ENCODE measurements at places on chromosomes 1 and 21.

DNA sequence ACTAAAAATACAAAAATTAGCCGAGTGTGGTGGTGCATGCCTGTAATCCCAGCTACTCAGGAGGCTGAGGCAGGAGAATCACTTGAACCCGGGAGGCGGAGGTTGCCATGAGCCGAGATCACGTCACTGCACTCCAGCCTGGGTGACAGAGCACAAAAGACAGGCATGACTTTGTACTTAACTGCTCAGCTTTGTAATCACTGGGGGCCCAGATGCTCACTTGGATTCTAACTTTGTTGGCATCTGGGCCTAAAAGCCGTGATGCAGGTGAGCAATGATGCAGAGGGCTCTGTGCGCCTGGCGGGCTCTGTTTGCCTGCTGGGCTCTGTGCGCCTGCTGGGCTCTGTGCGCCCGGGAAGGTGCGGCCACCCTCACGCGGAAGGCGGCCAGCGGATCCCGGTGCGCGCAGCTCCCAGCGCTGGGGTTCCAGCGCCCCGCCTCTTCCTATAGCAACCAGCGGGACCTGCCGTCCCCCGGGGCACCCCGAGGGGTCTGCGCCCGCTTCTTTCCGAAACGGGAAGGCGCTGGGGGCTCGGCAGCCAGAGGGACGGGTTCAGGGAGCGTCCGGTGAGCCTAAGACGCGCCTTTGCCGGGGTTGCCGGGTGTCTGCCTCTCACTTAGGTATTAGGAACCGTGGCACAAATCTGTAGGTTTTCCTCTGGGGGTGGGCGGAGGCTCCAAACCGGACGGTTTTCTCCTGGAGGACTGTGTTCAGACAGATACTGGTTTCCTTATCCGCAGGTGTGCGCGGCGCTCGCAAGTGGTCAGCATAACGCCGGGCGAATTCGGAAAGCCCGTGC is 31.7 kb downstream of the PRMT2 start:
- no peak for DNase-seq

- DNase-seq, result no peak
Observed at GRCh38 chr1:37673920-37674319, 18.4 kb upstream of the CDCA8 start.

- DNase-seq, result no peak
Observed at GRCh38 chr1:183236158-183236725, 50.2 kb downstream of the LAMC2 start.

- DNase-seq, result no peak
Observed at GRCh38 chr1:175191659-175192058, 917 bp downstream of the KIAA0040 start.

DNA sequence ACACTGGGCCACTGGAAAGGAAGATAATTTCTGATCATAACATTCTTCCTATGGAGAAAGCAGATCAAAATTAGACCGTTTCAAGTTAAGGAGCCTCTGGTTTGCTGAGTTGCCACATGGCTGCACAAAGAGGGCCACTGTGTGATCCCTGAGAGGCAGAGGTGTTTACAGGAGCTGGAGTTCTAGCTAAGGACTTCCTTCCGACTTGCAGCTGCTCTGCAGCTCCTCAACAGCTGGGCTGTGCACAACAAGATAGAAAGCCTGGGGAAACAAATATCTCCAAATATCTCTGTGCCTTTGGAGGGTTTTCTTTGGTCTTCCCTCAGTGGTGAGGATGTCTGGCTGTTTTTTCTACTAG is 26.8 kb downstream of the GADD45A start:
- DNase-seq, result no peak

GRCh38 chr1:116850436-116850835 is 59.3 kb upstream of the PTGFRN start:
- DNase-seq, result no peak

DNA sequence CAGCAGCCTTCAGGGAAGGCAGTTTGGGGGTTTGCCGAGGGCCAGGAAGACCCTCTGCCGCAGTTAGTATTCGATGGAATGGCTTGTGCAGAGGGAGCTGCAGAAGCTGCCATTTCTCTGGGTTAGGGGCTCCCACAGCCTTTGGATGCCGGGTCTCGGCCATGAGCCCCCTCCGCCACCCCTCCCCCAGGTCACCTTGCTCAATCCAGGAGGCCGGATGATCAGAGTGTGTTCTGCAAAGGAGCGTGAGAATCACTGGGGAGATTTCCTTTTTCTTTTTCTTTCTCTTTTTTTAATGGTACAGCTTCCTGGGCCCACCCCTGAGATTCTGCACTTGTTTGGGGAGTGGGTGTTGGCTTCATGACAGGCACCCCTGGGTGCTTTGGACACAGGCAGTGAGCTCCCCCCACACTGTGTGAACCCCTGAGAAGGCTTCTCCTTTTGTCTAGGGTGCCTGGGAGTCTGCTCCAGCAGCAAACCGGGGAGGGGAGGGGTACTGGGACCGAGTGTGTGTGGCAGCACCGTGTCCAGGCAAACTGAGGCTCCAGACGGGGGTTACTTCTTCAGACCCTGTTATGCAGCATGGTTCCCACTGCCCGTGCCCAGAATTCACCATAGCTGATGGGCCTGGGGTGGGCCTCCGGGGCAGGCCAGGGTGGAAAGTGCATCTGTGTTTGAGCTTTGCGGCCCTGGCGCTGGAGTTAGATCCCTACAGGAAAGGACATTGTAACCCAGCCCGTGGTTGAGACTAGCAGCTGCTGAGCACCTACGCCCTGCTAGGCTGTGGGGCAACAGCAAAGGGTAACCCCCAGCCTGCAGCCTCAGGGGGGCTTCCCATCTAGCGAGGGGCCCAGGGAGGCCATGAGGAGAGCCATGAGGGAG is 18.5 kb downstream of the TNFRSF1B start:
- no peak for DNase-seq

DNA sequence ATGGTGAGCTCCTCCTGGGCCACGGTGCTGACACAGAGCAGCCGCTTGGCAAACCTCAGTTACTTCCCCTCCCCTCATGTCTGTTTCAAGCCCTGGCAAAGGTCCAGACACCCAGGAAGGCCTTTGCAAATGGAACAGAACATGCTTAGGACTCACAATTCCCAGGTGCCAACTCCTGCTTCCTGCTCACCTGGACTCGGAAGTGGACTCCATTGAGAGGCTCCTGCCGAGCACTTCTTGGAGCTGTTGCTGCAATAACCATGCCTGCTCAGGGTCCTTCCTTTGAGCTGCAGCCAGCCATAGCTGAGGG is 10.7 kb downstream of the DCST2 start:
- no peak for DNase-seq

- no peak for DNase-seq
Observed at GRCh38 chr21:17784180-17784598, 35.0 kb downstream of the C21orf91 start.

DNA sequence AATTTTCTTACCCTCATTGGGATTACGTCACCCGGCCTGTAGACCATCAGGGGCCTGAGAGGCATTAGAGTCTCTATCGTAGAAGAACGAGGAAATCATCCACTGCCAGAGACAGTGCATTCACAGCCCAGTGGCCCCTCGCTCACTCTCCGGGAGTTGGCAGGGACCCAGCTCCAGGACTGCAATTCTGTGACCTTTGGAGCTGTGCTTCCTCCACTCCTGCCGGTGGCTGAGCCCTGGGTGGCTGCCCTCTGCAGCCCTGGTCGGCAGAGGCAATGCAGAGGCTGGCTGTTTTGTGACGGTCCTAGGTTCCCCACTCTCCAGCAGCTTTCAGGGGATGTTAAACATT is 12.7 kb downstream of the SLC37A1 start:
- DNase-seq, result no peak

- DNase-seq, result no peak
Observed at GRCh38 chr1:56147034-56147433, 432.3 kb downstream of the PLPP3 start.

DNA sequence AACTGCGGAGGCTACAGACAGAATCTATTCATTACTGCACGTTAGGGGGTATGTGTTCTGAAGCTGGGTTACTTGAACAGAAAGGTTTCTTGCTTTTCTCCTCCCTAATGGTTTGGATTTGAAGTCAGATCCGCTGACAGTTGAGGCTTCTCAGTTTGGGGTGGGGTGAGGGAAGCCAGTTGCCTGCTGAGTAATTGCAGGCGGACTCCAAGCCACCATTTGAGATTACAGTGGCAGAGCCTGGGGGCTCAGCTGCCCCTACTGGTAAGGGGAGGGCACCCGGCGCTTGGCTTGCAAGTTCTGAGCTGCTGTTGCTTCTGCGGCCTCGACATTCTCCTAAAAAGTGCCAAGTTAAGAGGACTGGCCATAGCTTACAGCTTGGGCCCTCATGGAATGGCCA is 2.0 kb downstream of the GRHL3 start:
- DNase-seq, result no peak

- no peak for DNase-seq
Observed at GRCh38 chr1:230170622-230171021, 103.6 kb downstream of the GALNT2 start.

DNA sequence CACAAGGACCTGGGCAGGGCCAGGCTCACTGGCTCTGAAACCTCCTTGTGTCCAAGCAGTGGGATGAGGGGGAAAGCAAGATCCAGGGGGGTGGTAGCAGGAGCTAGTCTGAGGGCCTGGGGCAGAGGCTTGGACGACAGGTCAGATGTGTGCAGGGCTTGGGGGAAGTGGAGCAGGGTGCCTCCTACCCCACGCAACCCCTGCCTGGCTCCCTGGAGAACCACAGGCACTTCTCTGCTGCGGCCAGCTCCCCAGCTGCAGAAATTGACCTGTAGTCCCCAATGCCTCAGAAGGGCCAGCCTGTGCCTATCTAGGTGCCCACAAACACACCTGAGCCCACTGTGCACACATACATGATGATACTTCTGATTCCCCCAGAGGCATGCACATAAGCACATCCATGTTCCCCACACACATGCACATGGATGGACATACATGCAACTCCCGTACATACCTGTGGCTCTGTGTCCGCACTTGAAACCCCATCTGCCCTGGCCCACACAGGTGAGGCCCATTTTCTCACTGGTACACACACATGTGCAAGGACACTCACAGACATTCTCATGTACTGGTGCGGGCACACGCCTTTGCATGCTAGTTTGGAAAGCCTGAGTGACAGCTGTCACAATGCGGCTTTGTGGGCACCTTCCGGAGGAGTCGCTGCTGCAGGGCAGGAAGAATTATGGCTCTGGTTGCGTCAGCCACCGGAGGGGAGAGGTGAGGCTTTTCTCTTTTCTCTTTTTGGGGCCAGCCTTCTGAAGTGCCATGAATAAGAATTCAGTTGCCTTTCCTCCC is 247.2 kb upstream of the CSF3R start:
- no peak for DNase-seq

Measured in SW 1271 (cell line).